Neural progenitor cell (in vitro differentiated cells): ENCODE measurements at places on chromosomes 4 and X. TPM values are rescaled to one million over a fixed set of nuclear protein-coding genes. Genes with fewer than 3 reads are reported as not detected.

Gene GUCY1A1
- total RNA-seq = 1.5 and 2.5 TPM in 2 replicates

Gene SULT1B1
- not detected in 2 replicates for total RNA-seq

Gene STARD8
- total RNA-seq = 0.82 and 2.3 TPM in 2 replicates

Gene CCSER1
- 0.28 and 0.77 TPM in 2 replicates for total RNA-seq

Gene TAF7L
- not detected in 2 replicates for total RNA-seq

DNA sequence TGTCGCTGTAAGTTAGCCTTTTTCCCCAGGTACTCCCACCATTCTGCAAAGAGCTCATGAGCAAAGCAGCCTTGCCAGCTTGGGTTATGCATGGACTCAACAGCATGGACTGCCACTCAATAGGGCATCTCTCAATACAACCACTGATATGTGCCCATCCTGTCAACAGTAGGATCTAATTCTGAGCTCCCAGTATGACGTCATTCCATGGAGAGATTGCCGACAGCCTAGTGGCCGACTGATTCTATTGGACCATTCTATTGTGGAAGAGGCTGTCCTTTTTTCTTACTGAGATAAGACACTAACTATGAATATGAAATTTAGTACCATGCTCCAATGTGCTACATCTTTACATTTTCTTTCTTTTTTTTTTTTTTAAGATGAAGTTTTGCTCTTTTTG lies 2389.0 kb upstream of the AGA start:
- H3K27me3 ChIP-seq = no peaks in the 10 kb centered on the region
- H3K4me3 ChIP-seq = no peak overlapping the region
- no peak for DNase-seq
- H3K27ac ChIP-seq = no peak overlapping the region

GRCh38 chrX:40205471-40205870 lies 107.7 kb upstream of the BCOR start:
- H3K4me1 ChIP-seq = peaks cover 8% of the 10 kb centered on the region
- peak; percentile 8 for DNase-seq
- no peak overlapping the region for H3K4me3 ChIP-seq
- no peak overlapping the region for H3K27ac ChIP-seq
